ENCODE measurements at places on chromosomes 4 and X.

- DNase-seq, result no peak
Measured at GRCh38 chr4:160372390-160372789, 1269.5 kb downstream of the RAPGEF2 start.

DNA sequence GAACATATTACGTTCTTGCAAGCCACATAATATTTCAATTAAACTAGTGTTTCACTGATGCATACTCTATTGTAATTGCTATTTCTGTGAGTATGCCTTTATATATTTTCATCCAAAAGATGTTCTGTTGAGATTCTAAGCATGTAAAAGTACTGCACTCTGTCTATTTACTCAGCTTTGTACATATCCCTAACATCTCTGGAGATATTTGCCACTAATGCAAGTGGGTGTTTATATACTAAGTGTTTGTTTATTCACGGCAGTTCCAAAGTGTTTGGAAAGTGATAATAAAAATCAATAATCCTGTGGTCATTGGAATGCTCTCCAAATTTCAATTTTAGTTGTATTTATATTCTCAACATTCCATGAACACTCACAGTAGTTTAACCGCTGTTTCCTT is 1989.0 kb downstream of the C4orf33 start:
- no peak for DNase-seq

DNA sequence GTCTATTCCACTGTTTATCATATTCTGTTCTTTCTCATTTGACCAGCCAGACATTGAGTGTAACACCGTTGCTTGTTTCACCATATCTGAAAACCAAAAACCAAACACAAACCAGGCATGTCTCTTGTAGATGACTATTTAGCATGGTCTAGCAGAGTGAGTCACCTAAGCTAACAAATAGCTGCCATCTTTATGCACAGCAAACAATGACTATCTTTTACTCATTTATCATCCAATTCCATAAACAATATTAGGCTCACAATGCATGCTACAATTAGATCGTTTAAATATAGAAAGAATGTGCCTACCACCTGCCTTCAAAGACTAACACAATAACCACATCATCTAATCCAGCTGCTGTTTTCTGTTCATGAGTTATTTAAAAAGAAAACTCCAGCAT is 495.4 kb downstream of the PCDH19 start:
- no peak for DNase-seq

- DNase-seq, result no peak
Measured at GRCh38 chr4:85952972-85953650, 406.7 kb downstream of the MAPK10 start.

DNA sequence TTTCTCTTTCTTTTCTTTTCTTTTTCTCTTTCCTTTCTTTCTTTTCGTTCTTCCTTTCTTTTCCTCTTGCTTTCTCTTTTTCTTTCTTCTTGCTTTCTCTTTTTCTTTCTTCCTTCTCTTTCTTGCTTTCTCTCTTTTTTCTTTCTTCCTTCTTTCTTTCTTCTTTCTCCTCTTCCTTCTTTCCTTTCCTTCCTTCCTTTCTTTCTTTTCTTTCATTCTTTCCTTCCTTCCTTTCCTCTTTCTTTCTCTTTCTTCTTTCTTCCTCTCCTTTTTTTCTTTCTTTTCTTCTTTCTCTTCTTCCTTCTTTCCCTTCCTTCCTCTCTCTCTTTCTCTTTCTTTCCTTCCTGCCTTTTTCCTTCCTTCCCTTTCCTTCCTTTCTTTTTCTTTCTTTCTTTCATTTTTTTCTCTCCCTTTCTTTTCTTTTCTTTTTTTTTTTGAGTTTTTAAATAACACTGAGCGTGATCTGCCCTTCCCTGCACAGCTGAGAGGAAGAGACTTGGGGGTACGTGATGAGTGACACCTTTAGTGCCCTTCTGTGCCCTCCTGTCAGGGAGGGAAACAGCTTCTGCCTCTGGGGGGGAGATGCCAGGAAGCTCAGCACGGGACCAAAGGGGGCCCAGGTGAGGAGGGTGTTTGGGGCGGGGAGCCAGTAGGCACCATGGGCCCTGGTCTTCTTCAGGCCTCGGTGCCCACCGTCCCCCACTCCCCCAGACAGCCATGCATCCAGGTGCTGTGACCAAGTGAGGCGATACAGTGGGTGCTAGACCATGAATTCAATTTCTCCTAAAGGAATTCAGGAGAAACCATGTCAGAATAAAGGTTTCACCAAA is 36.6 kb upstream of the CDKN2AIP start:
- DNase-seq, result no peak

GRCh38 chr4:911871-912490 is 20.1 kb downstream of the GAK start:
- no peak for DNase-seq

DNA sequence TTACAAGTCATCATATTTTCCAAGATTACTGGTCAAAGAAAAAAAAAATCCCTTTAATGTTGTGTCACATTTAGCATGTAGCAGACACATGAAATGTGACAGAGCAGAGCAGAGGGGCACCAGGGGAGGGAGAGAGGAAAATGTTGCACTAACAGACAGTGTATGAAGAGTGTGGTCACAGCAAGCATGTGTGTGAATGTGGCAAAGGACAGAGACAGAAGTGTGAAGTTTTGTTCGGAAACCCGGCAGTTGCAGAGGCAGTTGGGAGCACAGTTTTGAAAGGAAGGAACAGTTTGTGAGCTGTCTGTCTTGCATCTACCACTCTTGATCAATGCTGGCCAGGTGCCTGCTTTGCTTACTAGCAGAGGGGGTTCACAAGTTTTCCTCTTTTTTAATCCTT is 83.9 kb upstream of the MAP3K15 start:
- no peak for DNase-seq

- DNase-seq, result no peak
Measured at GRCh38 chr4:148693913-148694649, 251.9 kb upstream of the NR3C2 start.

GRCh38 chrX:23372220-23372902 is 37.7 kb downstream of the PTCHD1 start:
- no peak for DNase-seq

DNA sequence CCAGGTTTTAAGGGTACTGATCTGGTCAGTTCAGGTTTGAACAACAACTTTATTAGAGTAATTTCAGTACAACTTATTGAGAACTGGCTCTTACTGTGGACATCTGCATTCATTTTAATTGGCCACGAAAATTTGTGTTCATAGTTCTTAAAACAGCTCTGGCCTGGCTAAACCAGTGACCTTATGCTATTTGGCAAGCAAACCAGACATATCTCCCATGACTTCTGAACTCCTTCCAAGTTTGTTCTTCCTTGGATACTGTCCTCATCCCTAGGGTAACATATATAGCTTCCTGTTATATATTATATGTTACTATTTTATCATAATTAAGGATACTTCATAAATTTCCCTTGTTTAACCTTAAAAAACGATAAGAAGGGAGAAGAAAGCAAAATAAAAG is 841.9 kb downstream of the TRAM1L1 start:
- DNase-seq, result no peak

- no peak for DNase-seq
Measured at GRCh38 chr4:162392946-162393345, 229.1 kb upstream of the FSTL5 start.

- no peak for DNase-seq
Measured at GRCh38 chr4:176656108-176656507, 136.6 kb downstream of the VEGFC start.

DNA sequence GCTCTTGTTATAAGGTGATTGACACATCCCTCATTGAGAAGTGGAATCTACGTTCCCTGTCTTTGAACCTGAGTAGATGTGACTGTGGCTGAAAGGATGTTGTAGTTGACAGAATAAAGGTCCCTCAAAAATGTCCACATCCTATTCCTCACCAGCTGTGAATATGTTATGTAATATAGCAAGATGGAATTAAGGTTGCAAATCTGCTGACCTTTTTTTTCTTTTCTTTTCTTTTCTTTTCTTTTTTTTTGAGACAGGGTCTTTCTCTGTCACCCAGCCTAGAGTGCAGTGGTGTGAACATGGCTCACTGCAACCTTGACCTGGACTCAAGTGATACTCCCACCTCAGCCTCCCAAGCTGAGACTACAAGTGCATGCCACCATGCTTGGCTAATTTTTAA is 7.2 kb upstream of the CCNG2 start:
- no peak for DNase-seq

- DNase-seq, result no peak
Measured at GRCh38 chrX:153886915-153887314, 942 bp upstream of the L1CAM start.

GRCh38 chr4:140004922-140005627 is 148.9 kb downstream of the MAML3 start:
- DNase-seq, result no peak

DNA sequence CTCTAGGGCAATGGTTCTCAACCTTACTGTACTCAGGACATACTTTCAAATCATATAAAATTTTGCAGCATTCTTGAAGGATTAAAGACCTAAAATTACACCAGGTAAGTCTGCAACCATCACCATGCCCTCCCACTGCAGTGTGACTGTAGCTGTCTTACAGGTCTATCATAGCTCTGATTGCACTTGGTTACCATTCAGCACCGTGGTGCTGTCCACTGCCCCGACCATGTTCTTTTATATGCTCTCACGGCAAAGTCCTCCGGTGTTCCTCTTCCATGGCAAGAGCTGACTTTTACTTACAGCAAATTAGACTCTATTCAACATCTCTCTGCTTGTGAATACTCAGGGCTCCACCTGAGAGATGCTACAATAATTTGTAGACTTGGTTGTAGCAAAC is 11.5 kb downstream of the CRMP1 start:
- no peak for DNase-seq

DNA sequence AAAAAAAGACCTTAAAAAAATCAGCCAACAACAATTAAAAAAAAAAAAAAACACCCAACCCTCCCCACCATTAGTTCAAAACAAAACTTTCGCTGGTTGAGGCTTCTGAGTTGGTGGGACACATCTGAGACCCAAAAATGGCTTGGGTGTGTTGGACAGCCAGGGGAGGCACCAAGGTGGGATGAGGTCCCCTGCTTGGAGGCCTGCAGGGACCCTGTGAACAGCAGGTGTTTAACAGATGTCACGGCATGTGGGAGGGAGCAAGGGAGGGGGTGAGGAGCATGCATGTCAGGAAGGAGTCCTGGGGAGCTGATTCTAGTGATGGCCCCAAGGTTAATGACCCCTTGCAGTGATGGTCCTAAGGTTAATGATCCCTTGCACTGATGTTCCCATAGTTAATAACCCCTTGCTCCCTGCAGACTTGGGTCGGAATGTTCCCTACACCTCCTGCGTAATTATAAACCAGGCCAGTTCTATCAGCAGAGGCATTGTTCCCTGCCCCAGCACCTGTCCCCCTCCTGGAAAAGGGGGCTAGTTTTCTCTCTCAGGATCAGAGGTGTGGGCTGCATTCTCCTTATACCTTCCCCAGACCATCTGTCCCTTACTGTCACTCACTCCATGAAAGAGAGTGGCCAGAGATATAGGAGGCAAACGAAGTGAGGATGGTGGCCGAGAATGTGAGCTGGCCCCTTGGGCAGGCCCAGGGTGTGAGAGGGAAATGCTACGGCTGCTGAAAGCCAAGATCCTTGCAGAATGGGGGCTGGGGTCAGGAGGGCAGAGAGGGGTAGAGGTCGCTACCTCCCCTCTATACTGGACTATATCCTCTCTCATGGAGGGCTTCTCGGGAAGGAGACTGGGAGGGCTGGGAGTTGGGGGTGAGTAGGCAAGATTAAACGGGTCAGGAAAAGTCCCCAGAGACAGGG is 2.3 kb upstream of the FOXP3 start:
- no peak for DNase-seq

- no peak for DNase-seq
Measured at GRCh38 chr4:57078685-57079521, 31.3 kb downstream of the IGFBP7 start.

DNA sequence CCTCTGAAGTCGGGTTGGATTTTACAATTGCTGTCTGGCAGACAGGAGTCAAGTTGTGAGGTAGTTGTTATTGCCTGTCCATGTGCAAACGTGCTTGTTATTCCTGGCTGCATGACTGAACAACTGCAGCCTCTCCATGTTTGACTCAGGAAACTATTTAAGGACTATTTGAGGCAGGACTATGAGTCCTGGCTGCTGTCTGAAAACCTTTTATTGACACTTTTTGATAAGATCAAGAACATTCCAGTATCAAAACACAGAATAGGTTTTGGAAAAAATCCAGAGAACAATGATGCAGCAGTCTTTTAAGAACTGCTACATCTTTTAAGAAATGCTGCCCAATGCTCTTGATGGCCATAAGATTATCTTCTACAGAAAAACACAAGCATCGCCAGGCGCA is 10.0 kb upstream of the SPRY1 start:
- no peak for DNase-seq

DNA sequence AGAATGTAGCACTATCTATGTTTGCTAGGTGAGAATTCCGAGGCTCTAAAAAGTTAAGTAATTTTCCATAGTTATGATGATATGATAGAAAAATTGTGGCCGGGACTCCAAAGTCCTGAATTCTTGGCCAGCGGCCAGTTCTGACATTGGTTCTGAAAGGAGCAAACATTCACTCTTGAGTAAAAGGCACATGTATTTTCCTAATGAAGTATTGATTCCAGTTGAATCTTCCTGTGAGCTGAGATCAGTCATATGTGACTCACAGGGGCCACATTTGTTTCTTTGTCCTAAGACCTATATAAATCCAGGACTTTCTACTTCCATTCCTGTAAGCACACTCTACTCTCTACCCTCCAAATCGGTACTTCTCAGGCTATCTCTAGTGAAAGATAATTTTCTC is 349.9 kb downstream of the BMPR1B start:
- DNase-seq, result no peak

- DNase-seq, result no peak
Measured at GRCh38 chr4:83207497-83208101, 77.0 kb downstream of the COQ2 start.

- no peak for DNase-seq
Measured at GRCh38 chrX:23656091-23656490, 11.2 kb upstream of the PRDX4 start.

DNA sequence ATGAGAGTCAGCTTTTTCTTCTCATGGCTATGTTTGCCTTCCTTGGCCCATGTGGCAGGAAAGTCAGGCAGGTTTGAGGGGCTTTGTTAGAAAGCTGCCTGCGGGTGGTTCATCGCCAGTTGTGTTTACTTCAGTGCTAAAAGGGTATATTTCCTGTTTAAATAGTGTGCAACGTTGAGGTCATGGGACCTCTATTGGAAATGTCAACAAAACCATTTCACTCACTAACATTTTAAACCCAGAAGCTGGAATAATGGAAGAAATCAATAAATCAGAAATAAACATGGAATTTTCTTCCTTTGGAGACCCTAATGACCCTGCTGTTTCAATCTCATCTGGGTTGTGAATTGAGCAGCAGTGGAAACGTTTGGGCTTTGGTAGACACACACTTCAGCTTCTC is 185.8 kb downstream of the ANKRD50 start:
- DNase-seq, result no peak
